ENCODE measurements at places on chromosomes 7 and 10.

DNA sequence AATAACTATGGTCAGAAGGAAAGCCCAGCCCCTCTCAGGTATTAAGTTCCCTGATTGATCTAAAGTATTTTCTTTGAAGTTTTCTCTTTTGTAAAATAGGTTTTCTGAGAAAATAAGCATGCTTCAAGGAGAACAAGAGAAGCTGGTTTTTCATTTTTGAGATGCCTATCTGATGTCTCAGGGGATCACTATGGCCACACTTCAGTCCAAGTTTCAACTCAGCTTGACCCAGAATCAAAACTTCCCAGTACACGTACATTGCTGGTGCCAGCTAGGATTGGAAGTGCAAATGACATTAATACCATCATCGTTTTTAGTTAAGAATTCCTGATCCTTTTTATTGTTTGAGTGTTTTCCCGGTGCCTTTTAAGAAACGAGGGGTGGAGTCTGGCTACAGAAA is 7.2 kb downstream of the ITIH5 start:
- no peak for DNase-seq

DNA sequence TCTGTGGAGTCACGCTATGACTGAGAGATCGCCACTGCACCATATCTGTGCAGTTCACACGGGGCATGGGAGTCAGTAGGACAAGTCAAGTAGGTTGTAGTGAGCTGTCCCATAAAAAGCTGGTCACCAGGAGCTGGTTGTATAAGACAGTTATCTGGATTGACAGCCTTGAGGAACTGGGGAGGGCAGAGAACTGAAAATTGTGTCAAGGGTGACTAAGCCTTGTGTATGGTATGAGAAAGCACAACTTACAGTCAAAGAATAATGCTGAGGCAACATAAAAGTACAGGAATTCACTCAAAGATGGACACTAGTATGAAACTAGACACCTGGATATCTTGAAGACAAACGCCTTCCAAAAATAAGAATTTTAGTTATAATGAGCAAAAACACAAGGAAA is 564.9 kb downstream of the POM121L12 start:
- DNase-seq, result no peak

DNA sequence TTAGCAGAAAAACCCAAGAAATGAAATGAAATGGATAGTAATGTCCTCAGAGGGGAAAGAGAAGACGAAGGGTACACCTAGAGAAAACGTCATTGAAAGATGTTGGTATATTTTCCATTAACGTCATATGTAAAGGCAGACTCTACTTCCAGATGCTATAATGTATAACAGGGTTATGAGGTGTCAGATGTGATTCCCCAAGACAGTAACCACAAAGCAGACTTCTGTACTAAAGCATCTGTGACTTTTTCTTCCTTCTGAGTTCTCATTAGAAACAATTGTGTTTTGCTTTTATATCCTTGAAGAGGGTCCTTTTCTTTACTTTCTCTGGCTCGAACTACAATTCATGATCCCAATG is 37.4 kb downstream of the LRRC72 start:
- DNase-seq, result no peak

DNA sequence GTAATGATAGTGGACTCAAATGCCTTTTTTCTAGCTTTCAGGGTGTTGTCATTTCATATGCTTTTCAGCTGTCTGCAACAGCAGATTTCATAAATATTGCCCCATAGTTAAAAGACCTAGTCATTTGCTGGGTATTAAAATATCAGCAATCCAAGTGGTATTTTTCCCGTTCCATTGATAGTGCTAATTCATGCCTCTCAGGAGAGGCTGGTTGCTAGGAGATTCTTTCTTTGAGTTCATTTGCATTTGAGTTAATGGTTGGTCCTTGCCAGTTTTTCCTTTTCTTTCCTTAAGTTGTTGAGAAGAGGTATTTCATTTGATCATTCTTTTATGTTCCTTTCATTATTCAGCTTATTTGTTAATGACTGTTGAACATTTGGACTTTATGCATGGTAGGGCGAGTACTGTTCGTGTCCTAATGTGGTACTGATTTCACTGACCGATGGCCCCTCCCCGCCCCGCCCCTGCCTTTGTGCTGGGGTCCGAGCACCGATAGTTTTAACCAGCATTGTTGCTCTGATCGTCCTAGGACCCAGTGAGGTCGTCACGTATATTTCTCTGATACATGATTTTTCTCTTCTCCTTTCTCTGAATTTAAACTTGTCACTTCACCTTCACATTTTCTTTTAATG is 128.6 kb downstream of the CCNY start:
- DNase-seq, result no peak

DNA sequence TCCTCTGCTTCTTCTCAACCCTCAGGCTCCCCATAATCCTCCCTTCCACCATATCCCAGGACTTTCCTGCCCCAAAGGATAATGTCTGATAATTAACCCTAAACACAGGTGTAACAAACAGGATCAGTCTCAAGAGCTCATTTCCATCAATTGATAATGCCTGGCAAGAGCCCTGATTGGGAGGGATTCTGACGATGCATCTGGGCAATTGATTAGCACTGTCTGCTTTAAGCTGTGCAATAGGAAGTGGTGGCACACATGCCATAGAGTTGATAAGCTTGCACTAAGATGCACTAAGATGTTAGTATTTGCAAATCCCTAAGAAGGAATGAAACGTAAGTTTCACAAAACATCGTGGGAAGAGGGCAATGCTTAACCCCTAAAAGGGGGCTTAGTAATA is 27.4 kb upstream of the EGR2 start:
- DNase-seq, result no peak

DNA sequence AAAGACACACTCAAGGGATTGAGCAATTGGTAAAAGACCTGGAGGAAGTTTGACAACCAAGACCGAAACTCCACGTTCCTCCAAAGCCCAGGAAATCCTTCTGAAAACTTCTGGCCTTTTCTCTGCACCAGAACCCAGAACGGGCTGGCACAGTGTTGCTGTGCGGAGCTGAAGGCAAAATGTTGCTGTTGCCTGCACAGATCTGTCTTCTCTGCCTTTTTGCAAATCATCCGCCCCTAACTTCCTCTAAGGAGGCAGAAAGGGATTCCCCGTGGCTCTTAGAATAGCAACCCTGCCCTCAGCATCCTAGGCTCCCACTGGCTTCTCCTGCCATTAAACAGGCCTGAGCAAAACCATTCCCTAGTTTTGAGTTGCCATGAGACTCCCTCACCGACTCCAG is 44.9 kb downstream of the FIGNL1 start:
- no peak for DNase-seq

DNA sequence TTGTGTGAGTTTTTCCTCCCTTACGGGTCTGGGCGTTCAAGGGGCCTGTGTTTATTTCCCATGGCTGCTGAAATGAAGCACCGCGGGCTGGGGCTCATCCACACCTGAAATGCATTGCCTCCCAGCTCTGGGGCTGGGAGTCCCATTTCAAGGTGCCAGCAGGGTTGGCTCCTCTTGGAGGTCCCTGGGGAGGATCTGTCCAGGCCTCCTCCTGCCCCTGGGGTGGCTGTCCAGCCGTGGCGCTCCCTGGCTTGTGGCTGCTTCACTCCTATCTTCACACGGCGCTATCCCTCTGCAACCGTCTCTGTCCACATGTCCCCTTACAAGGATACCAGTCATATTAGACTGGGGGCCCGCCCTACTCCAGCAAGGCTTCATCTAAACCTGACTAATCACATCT is 41.1 kb upstream of the CNPY1 start:
- DNase-seq, result no peak

All from stimulated activated CD8-positive, alpha-beta memory T cell treated with anti-CD3 and anti-CD28 coated beads, Interleukin-15, amount 100 ng/mL, for 24 hours (primary cell).